ENCODE measurements at places on chromosomes 16 and 17.

- no peak for DNase-seq
Observed at GRCh38 chr17:55005520-55005919, 37.0 kb downstream of the STXBP4 start.

GRCh38 chr16:75070012-75070841 lies 46.4 kb downstream of the LDHD start:
- DNase-seq: no peak

DNA sequence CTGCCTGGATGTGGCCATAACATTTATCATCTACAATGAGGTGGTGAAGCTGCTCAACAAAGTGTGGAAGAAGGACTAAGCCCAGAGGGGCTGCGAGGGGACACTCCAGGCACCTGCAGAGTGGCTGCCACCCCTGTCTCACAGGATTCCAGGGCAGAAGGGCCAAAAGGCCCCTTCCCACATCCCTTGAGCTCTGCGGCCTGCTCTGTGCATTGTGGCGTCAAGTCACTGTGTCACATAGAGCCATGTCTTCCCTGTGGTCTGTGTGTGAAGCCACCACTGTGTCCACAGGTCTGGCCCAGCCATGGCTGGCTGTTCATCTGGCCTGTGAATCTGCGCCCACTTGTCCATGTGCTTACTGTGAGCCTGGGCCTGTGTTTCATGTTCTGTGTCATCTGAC lies 1714.6 kb downstream of the TP53TG3F start:
- no peak for DNase-seq

DNA sequence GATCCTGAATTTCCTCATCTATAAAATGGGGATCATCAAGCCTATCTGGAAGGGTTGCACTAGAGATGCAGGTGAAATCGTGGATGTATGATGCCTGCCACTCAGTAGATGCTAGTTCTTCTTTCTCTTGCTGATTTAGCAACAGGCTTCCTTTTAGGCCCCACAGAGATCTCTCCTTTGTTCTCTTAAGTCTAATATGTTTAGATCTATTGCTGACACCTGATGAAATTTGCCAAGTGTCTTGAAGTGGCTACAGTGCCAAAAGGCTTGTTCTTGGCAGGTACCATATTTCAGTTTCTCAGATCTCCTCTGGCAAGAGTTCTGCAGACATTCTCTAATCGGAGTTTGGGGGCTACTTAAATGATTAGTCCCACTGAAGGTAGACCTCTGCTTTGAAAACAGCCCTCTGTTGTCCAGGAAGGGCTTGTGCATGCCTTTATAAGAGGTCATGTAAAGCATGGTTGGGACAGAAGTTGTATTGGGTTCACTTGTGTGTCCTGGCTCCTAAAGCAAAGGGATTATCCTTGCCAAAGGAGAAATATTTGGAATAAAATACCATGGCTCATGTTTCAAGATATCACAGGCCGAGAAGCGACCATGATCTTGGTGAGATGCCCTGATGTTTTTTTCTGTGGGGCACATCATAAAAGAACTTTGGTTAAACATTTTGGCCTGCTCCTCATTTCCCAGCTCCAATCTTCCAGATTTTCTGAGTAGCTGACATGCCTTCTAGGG lies 234.0 kb downstream of the MSI2 start:
- no peak for DNase-seq

GRCh38 chr16:10791048-10791447 lies 27.5 kb downstream of the TVP23A start:
- DNase-seq: no peak

DNA sequence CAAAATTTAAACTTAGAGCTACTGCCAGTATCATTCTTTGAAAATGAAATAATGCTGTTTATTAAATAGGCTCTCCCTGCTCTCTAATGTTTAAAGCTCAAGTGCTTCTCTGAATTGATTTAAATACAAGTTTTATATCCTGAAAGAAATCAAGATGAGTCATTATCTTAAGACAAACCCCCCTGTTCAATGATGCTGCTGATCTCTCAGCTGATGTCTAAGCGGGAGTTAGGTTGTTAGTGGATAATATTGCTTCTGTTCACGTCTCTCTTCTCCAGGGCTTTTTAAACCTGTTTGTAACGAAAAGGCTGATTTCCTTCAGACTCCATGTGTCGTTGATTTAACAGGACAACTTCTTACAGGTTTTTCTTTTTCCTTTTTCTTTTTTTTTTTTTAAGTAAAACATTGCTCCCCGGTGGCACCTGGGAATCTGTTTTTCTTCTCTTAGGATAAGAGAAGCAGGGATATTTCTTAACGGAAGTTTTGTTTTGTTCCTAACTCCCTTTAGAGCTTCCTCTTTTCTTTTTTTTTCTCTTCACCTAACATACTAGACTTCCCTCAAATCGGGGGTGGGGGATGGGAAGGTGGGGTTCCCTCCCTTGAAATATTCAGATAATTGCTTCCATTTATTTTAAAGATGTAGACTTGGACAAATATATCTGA lies 807 bp upstream of the LYRM9 start:
- DNase-seq: no peak

DNA sequence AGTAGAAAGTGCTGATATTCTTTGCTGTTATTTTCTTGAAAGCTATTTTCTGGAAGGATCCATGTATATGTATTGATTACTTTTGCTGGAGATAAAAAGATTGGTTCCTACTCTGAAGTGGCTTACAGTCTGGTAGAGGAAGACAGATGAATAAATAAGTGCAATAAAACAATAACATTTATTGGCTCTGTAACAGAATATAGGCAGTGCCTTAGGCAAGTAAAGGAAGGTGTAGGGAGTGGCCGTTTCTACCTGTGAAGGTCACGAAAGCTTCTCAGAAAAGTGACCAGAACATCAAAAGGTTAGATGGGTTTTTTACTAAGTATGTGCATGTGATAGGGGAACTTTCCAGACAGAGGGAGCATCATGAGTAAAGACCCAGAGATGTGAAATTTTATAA lies 43.1 kb downstream of the COX10 start:
- no peak for DNase-seq

- no peak for DNase-seq
Observed at GRCh38 chr16:73347500-73348375, 299.8 kb upstream of the ZFHX3 start.

GRCh38 chr16:68233085-68233834 lies 2.7 kb downstream of the ESRP2 start:
- DNase-seq: no peak

DNA sequence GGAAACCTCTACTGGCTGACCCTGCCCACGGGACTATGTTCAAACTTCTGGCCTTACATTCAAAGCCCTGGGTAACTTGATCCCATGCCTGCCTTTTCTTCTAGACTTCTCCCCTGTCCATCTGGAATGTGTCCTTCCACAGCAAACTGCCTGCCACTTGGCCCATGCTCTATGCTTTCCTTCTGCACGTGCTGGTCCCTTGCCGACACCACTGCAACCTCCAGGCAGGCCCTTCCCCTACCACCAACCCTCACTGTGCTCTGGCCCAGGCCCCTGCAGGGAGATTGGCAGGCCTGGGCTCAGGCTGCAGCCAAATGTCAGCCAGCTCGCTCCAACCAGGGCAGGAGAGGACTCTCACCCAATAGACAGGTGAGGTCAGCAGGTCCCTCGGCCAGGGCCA lies 11.0 kb downstream of the HSD11B2 start:
- DNase-seq: no peak

- no peak for DNase-seq
Observed at GRCh38 chr16:23453338-23454052, 506 bp upstream of the COG7 start.

DNA sequence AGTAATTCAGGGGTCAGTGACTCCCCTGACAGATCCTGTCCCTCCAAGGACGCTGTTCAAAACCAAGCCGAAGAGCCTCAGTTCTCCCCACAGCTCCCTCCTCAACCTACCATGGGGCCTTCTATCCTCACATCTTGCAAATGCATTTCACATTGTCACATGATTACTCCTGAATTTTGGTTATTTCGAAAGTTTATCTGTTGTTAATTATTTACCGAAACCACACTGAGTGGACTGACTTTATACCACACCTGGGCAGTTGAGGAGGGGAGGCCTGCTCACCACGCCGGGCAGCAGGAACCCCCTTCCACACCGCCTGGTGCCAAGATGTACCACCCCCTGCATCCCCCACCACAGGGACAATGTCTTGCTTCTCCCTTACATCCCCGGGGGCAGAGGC lies 4.7 kb downstream of the TIMP2 start:
- no peak for DNase-seq

GRCh38 chr17:2174014-2174413 lies 119.1 kb downstream of the HIC1 start:
- DNase-seq: no peak

DNA sequence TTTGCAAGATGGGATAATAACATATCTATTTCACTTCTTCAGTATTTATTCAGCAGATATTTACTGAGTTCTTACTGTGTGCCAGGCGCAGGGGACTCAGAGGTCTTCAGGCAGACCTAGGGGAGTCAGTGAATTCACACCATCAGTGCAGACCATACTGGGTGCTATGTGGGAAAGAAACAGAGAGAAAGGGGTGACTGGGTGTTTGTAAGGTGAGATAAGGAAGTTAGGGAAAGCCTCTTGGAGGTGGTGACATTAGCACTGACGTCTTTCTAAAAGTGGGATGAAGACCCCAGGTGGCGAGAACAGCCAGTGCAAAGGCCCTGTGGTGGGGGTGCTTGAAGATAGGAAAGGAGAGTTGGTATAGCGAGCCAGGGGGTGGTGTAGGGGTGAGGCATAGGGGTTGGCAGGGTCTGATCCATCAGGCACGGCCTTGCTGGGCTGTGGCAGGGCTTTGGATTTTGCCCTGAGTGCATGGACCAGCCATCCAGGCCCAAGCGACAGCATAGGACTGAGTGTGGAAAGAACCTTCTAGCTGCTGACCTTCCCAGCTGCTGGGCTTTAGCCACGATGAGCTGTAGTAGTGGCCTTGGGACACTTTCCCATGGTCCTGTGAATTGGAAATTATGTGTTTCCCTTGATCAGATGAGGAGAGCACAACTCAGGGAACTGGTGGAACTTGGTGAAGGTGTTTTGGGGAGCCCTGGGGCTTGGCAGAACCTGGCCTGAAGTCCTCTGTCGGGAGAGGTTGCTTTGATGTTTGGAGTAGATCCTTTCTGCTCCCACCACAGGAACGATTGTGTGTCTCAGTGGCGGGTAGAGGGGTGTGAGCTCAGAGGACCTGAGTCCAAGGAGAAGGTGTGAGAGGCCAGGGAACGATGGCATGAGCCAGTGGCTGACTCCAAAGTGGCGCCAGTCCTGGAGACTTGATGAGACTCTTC lies 3.9 kb upstream of the SOCS1 start:
- no peak for DNase-seq

DNA sequence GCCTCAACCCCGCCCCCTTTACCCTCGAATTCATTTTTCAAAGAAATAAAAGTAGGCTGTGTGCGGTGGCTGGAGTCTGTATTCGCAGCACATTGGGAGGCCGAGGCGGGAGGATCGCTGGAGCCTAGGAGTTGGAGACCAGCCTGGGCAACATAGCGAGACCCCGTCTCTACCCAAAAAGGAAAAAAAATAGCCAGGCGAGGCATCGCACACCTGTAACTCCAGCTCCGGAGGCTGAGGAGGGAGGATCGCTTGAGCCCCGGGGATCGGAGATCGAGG lies 671 bp upstream of the TOP2A start:
- no peak for DNase-seq

DNA sequence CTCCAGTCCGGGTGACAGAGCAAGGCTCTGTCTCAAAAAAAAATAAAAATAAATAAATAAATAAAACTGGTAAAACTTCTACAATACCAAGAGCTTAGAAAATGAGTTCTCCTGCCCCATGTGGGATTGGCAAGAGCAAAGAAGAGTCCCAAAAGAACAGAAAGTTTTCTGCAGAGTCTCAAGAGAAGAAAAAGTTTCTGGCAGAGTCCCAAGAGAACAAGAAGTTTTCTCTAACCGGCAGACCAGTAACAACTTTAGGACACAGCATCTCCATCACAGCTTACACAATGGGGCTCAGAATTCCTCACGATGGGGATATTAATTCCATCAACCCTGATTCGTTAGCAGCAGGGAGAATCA lies 1.1 kb downstream of the SLC39A11 start:
- DNase-seq: no peak

GRCh38 chr16:7716660-7717550 lies 384.3 kb downstream of the RBFOX1 start:
- no peak for DNase-seq
